ENCODE measurements at places on chromosomes 1 and 21.

DNA sequence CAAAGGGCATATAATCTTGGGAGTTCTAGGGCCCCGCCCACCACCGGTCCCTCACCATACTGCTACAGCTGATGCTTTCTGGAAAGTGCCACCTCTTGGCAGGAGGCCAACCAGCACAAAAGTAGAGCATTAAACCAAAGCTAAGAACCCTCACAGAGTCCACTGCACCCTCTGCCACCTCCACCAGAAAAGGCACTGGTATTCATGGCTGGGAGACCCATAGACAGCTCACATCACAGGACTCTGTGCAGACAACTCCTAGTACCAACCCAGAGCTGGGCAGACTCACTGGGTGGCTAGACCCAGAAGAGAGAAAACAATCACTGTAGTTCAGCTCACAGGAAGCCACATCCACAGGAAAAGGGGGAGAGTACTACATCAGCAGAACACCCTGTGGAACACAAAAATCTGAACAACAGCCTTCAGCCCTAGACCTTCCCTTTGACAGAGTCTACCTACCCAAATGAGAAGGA lies 10.8 kb downstream of the THEM4 start:
- no peak overlapping the region for H3K4me3 ChIP-seq
- peaks cover 6% of the 10 kb centered on the region for H3K36me3 ChIP-seq
- H3K4me1 ChIP-seq: no peaks in the 10 kb centered on the region
- DNase-seq: no peak

DNA sequence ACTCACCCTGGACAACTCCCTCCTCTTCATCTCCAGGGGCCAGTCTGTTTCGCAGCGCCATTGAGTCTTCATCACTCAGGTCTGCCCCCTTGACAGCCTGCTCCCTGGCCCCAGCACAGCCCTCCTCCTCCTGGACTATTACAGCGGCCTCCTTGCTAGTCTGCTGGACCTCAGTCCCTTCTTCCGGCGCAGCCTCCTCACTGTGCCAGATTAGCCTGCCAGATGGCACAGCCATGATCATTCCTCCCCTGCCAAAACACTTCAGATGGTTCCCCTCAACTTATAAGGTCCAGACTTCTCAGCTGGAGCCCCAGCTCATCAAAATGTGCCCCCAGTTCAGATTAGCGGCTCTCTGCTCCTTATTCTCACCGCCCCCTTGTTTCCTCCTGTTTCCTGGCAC lies 7.0 kb upstream of the CELSR2 start:
- H3K4me1 ChIP-seq: no peaks in the 10 kb centered on the region
- no peaks in the 10 kb centered on the region for H3K27me3 ChIP-seq
- peaks cover 14% of the 10 kb centered on the region for H3K36me3 ChIP-seq
- H3K4me3 ChIP-seq: no peak overlapping the region
- no peak overlapping the region for H3K27ac ChIP-seq
- DNase-seq: no peak

DNA sequence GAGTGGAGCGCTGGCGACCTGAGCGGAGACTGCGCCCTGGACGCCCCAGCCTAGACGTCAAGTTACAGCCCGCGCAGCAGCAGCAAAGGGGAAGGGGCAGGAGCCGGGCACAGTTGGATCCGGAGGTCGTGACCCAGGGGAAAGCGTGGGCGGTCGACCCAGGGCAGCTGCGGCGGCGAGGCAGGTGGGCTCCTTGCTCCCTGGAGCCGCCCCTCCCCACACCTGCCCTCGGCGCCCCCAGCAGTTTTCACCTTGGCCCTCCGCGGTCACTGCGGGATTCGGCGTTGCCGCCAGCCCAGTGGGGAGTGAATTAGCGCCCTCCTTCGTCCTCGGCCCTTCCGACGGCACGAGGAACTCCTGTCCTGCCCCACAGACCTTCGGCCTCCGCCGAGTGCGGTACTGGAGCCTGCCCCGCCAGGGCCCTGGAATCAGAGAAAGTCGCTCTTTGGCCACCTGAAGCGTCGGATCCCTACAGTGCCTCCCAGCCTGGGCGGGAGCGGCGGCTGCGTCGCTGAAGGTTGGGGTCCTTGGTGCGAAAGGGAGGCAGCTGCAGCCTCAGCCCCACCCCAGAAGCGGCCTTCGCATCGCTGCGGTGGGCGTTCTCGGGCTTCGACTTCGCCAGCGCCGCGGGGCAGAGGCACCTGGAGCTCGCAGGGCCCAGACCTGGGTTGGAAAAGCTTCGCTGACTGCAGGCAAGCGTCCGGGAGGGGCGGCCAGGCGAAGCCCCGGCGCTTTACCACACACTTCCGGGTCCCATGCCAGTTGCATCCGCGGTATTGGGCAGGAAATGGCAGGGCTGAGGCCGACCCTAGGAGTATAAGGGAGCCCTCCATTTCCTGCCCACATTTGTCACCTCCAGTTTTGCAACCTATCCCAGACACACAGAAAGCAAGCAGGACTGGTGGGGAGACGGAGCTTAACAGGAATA lies 4.2 kb downstream of the TFAP2E start:
- H3K4me3 ChIP-seq: peak overlapping the region; percentile 56
- H3K4me1 ChIP-seq: peaks cover 33% of the 10 kb centered on the region

GRCh38 chr1:45843474-45843905 lies 40.1 kb downstream of the MAST2 start:
- no peaks in the 10 kb centered on the region for H3K27me3 ChIP-seq
- no peaks in the 10 kb centered on the region for H3K36me3 ChIP-seq
- no peaks in the 10 kb centered on the region for H3K4me1 ChIP-seq
- H3K4me3 ChIP-seq: no peak overlapping the region

- H3K4me1 ChIP-seq: no peaks in the 10 kb centered on the region
- peaks cover under 1% of the 10 kb centered on the region for H3K36me3 ChIP-seq
These were observed 23.8 kb upstream of the CPLANE2 start for GRCh38 chr1:16260814-16261213.

DNA sequence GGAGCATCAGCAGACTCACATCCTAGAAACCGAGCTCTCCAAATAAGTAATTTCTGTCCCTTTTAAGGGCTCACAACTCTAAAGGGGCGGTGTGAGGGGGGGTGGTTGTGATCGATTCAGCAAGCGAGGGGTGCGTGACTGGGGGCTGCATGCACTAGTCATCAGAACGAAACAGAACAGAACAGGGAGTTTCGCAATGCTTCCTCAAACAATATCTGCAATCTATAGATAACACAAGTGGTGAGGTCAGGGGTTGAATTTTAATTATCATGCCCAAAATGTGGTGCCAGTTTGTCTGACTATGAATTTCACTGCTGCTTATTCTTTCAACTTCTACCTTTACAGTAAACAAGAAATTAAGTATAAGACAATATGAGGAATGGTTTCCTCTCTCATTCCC lies 1003.0 kb upstream of the NCAM2 start:
- DNase-seq: no peak
- no peak overlapping the region for H3K27ac ChIP-seq
- no peak overlapping the region for H3K4me3 ChIP-seq
- no peaks in the 10 kb centered on the region for H3K4me1 ChIP-seq

- no peak overlapping the region for H3K27ac ChIP-seq
- H3K27me3 ChIP-seq: no peaks in the 10 kb centered on the region
- no peak for DNase-seq
- H3K4me3 ChIP-seq: no peak overlapping the region
These were observed 68.8 kb upstream of the LYST start for GRCh38 chr1:235935235-235936225.

- H3K36me3 ChIP-seq: peaks cover 41% of the 10 kb centered on the region
- H3K4me1 ChIP-seq: peaks cover 4% of the 10 kb centered on the region
- H3K27ac ChIP-seq: no peak overlapping the region
- DNase-seq: no peak
These were observed 5.7 kb upstream of the CHD5 start for GRCh38 chr1:6185635-6186382.

- H3K4me3 ChIP-seq: no peak overlapping the region
These were observed 18.2 kb upstream of the MX1 start for GRCh38 chr21:41407541-41408460.

DNA sequence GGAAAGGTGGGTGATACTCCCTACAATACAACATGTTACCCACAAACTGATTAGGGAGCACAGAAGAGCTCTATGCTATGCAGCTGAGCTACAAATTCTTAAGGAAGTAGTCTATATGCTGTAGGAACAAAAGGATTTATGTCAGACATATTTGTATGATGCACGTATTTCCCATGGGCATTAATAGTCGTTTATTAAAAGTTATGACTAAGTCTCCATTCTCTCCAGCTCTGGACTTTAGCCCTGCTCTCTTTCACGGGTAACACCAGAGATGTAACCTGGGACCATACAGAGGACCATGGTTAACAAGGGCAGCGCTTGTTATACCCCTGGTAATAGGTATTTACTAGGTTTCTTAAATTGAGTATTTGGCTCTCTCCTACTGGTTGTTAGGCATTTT lies 168.2 kb upstream of the C1orf105 start:
- DNase-seq: no peak
- no peaks in the 10 kb centered on the region for H3K4me1 ChIP-seq
- no peak overlapping the region for H3K4me3 ChIP-seq
- H3K27me3 ChIP-seq: no peaks in the 10 kb centered on the region
- H3K36me3 ChIP-seq: no peaks in the 10 kb centered on the region

- no peak overlapping the region for H3K4me3 ChIP-seq
- H3K27ac ChIP-seq: no peak overlapping the region
- no peak for DNase-seq
- H3K36me3 ChIP-seq: no peaks in the 10 kb centered on the region
- H3K4me1 ChIP-seq: no peaks in the 10 kb centered on the region
- no peaks in the 10 kb centered on the region for H3K27me3 ChIP-seq
These were observed 49.7 kb upstream of the NHLH2 start for GRCh38 chr1:115890580-115890979.

- H3K4me3 ChIP-seq: no peak overlapping the region
- no peak for DNase-seq
- H3K27ac ChIP-seq: no peak overlapping the region
- no peaks in the 10 kb centered on the region for H3K36me3 ChIP-seq
These were observed 50.1 kb upstream of the KRTAP19-8 start for GRCh38 chr21:31088474-31088751.

GRCh38 chr1:193660428-193660827 lies 474.0 kb upstream of the B3GALT2 start:
- no peak overlapping the region for H3K4me3 ChIP-seq
- DNase-seq: no peak
- H3K36me3 ChIP-seq: no peaks in the 10 kb centered on the region
- H3K27me3 ChIP-seq: no peaks in the 10 kb centered on the region
- no peaks in the 10 kb centered on the region for H3K4me1 ChIP-seq

DNA sequence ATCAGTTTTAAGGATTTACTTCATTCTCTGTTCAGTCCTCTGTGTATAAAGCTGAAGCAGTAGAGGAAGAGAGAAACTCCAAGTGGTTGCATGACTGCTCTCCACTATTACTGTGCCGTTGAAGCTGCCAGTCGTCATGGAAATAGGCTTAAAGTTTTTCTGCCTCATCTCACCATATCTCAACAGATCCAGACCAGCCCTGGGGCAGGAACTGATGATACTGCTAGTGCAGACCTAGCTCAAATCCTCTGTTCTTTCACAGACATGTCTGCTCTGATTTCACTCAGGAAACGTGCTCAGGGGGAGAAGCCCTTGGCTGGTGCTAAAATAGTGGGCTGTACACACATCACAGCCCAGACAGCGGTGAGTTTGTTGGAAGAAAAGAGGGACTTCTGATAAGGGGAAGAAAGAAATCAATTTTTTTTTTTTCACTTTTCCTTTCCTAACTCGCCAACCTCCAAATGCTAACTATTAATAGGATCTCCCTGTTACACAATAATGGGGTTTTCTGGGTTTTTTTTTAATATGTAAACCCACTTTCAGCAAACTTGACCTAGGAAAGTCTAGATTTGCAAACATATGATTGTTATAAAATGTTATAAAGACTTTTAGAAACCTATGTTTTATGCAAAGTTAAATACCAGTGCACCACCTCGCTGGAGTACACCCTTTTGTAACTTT lies 22.2 kb upstream of the STRIP1 start:
- H3K4me3 ChIP-seq: no peak overlapping the region
- H3K36me3 ChIP-seq: peaks cover 80% of the 10 kb centered on the region
- H3K27ac ChIP-seq: no peak overlapping the region
- H3K4me1 ChIP-seq: no peaks in the 10 kb centered on the region

DNA sequence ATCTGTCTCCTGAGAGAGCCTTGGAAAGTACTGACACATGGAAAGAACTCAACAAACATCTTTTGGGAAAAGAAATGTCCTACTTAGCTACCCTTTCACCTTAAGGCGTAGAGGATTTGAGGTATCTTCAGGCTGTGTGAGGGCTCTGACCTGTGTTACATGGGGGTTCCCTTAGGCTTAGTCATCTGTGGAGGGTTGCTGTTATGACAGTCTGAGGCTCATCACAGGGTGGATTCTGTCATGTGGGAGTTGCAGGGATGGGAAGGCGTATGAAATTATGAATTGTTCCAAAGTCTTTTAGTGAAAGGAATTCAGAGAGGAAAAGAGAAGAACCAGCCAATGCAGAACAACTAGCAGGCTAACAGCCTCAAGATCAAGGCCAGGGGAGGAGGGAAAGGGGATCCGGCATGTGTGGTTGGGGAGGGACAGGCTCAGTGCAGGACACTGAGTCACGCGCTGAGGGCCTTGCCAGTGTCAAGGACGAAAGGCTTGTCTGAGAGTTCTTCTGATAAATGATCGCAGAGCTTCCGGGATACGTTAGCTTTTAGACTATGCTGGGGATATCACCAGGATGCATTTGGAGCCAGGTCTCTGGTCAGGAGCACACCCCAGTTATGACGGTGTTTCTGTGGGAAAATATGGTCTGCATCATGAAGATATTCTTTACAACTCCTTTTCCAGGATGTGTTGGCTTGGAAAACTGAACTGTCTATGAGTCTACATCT lies 24.6 kb upstream of the PLA2G2C start:
- no peak overlapping the region for H3K27ac ChIP-seq
- no peaks in the 10 kb centered on the region for H3K36me3 ChIP-seq
- no peaks in the 10 kb centered on the region for H3K27me3 ChIP-seq
- DNase-seq: no peak

DNA sequence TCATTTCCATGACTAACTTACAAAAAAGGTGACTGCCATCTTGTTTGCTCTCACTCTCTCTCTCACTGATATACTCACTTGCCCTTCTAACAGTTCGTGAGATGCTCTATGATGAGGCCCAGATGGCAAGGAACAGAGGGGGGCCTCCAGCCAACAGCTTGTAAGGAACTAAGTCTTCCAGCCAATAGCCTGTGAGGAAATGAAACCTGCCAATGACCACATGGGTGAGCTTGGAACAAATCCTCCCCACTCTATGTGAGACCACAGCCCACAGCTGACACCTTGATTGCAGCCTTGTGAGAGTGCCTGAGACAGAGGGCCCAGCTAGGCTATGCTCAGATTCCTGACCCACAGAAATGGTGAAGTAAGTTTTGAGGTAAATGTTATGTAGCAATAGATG lies 153.7 kb downstream of the HHIPL2 start:
- no peaks in the 10 kb centered on the region for H3K4me1 ChIP-seq
- H3K4me3 ChIP-seq: no peak overlapping the region
- H3K27me3 ChIP-seq: no peaks in the 10 kb centered on the region

DNA sequence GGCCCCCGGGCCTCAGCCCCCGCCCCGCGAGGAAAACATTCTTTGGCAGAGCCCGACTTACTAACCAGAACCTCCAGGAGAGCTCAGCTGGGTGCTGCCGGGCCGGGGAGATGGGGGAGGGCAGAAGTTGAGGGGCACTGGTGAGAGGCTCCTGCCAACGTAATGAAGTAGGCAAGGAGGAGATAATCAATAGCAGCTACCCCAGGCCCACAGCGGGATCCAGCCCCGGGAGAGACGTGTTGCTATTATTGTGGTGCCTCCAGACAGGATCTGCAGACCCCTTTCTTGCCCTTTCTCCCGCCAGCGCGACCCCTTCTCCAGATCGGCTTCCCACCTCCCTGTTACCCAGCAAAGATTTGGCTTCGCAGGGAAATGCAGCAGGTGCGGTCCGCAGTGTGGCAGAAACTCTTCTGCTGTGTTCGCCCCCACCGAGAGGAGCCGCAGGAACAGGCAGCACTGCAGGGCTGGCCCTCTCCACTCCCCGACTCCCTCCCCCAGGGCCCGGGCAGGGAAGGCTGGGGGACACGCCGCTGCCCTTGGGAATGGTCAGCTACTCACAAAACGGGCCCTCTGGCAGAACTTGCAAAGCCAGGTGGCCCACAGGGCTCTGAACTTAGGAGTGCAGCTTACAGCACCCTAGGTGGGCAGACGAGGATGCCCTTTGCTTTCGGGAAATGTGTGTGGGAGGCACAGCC lies 1.5 kb upstream of the KCNA2 start:
- H3K27ac ChIP-seq: no peak overlapping the region
- H3K36me3 ChIP-seq: no peaks in the 10 kb centered on the region

Measured in right atrium auricular region (tissue), 2 donors.